ENCODE measurements at places on chromosomes 5 and 9. TPM values are rescaled to one million over a fixed set of nuclear protein-coding genes. Genes with fewer than 3 reads are reported as not detected.

DNA sequence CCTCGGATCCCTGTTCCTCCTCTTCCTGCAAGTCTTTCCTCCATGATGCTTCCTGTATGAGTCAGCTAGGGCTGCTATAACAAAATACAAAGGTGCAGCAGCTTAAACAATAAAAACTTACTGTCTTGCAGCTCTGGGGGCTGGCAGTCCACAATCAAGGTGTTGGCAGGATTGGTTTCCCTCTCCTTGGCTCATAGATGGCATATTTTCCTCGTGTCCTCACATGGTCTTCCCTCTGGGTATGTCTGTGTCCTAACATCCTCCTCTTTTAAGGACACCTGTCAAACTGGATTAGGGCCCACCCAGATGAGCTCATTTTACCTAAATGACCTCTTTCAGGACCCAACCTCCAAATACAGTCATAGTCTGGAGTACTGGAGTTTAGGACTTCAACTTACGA is 117.5 kb downstream of the MED10 start:
- no peak for DNase-seq

GRCh38 chr9:105187781-105188180 is 56.7 kb upstream of the SLC44A1 start:
- no peak for DNase-seq

- DNase-seq: no peak
These were observed 34.0 kb downstream of the DAP start for GRCh38 chr5:10726913-10727517.

GRCh38 chr9:93843396-93843795 is 111.8 kb downstream of the BARX1 start:
- no peak for DNase-seq

- DNase-seq: no peak
These were observed 236.6 kb downstream of the PSAT1 start for GRCh38 chr9:78533500-78533899.

DNA sequence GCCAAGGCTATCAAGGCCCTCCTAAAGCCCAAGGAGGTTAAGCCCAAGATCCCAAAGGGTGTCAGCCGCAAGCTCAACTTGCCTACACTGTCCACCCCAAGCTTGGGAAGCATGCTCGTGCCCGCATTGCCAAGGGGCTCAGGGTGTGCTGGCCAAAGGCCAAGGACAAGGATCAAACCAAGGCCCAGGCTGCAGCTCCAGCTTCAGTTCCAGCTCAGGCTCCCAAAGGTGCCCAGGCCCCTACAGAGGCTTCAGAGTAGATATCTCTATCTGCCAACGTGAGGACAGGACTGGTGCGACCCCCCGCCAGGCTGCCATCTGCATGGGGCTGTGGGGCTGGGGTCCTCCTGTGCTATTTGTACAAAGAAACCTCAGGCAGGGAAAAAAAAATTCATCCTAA is 3.3 kb downstream of the HOMER1 start:
- DNase-seq: no peak

- DNase-seq: no peak
These were observed 3.7 kb downstream of the PITX1 start for GRCh38 chr5:135030123-135030955.

GRCh38 chr5:157559301-157559700 is 16.3 kb downstream of the ADAM19 start:
- no peak for DNase-seq

DNA sequence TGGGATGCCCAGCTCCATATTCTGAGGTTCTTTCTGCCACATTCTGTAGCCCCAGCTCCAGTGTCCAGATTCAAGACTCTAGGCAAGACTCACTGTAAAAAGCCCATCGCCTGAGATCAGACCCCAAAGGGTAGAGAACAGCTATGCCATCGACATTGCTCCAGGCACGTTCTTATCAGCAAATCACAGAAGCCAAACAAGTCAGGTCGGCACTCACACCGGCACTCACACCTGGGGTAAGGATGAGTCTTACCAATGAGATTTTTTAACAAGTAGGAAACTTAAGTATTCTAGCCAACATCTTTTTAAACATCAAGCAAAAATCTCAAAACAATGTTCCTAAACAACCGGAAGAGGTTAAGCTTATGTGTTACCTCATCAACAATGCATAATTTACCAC is 2.4 kb downstream of the CDKN2AIPNL start:
- DNase-seq: peak; percentile 22

- no peak for DNase-seq
These were observed 51.5 kb upstream of the SAP30L start for GRCh38 chr5:154394307-154394706.

DNA sequence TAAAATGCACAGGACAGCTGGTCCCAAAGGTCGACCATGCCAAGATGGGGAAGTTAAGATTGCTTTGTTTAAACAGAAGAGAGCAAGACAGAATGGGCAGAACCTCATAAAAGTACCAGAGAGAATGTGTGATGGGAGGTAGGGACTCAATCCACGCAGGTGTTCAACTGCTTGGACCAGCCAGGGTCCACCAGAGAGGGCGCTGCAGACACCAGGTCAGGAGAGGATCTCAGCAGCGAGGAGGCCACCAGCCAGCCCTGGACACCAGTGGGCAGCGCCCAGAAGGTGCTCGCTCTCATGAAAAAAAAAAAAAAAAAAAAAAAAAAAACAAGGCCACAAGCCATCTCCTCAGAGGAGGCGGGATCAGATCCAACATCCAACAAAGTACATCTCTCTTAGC is 81.8 kb downstream of the SHC3 start:
- no peak for DNase-seq

GRCh38 chr9:109945573-109945972 is 165.6 kb downstream of the PALM2AKAP2 start:
- no peak for DNase-seq

DNA sequence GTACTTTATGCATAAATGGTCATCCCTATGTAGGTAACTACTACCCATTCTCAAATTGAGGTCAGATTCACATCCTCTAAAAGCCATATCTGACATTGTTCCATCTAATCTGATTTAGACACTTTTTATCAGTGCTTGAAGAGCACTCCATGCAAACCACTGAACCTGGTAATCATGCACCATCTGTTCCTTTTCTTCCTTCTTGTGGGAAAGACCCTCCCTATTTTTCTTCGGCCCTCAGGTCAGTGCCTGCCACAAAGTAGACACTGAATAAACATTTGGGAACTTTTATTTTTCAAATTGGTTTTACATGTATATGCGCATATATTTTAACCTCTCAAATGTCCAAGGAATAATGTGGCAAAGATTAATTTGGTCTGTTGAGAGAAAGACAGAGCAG is 26.0 kb upstream of the PDE4D start:
- DNase-seq: no peak

DNA sequence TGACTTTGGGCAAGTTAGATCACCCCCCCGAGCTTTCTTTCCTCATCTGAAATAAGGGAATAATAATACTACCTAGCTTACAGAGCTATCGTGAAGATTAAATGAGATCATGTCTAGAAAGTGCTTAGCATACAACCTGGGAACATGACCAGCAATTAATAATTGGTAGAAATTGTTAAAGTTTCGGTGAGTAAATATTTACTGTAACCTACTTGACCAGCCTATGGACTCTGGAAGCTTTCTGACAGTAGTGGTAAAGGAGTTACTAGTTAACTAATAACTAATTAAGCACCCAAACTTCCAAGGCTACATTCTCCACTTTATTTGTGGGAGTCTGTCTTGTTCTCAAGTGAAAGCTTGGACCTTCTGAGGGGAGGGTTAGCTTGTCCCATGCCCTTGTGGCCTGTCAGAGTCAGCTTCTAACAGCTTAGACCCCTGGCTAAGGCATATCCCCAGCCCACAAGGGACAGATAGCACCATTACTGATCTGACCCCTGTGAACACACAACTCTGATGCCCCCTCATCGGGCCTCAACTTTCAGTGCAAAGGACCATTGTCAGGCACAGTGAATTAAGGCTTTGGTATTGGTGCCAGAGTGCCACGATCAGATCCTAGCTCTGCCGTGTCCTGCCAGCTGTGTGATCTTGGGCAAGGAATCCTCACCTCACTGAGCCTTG is 58.7 kb upstream of the SAP30L start:
- DNase-seq: no peak

- DNase-seq: no peak
These were observed 592.6 kb downstream of the PDE4D start for GRCh38 chr5:59300930-59301329.

- no peak for DNase-seq
These were observed 342.7 kb downstream of the ARHGEF28 start for GRCh38 chr5:73968729-73969128.

DNA sequence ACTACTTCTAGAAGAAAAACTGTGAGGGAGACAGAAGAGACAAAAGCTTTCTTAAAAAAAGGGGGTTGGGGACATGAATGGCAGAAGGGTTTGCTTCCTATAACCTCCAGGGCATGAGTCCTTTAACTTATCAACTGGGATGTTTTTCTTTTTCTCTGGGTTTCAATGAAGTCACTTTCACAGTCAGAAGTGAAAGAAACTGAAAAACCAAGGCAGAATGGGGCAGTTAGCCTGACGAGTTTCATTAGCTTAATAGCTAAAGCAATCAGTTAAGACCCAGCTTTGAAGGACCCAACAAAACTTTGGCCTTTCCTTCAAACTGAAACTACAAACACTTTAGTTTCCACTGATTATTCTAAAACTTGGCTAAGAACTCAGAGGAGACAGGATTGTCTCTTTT is 4.6 kb upstream of the OR13C8 start:
- DNase-seq: no peak

GRCh38 chr5:151053796-151054462 is 26.9 kb downstream of the TNIP1 start:
- DNase-seq: no peak

DNA sequence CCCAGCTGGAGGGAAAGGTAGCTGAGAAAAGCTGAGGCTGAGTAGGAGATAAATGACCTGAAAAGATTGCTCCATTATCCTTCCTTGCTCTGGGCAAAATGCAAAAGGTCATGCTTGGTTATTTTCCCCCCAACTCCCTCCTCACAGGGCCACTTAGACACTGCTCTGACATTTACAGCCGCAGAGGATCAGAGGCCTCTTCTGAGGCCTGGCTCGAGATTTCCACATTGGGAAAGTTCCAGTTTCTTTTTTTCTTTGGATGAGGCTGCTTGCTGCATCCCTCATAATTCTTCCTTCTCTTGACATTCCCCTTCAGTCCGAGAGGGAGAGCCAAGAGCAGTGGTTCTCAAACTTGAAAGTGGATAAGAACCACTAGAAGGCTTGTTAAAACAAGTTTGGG is 60.1 kb upstream of the HSPA9 start:
- DNase-seq: no peak

- no peak for DNase-seq
These were observed 18.8 kb downstream of the ZBTB5 start for GRCh38 chr9:37446401-37446800.

DNA sequence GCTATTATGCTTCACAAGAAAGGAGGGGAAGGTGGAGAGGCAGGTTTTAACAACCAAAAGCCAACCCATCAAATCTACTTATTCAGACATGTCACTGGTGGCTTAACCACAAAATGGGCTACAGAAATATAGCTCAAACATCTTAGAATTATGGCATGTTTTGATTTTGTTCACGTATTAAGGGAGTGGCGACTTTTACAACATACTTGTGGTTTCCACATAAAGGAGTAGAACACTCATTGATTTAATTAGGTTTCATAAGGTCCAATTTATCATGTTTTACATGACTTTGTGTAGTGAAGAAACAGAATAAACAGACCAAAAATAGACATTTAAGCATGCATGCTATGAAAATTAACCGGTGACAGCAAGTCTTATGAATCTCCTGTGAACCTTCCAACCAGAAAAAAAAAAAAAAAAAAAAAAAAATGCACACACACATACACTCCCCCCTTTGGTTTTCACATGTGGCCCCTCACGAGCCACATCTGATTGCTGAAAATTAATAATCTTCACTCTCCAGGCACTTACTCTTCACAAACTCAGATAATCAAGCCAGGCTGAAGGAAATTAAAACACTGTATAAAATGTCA is 5.4 kb downstream of the ZNF608 start:
- DNase-seq: no peak

DNA sequence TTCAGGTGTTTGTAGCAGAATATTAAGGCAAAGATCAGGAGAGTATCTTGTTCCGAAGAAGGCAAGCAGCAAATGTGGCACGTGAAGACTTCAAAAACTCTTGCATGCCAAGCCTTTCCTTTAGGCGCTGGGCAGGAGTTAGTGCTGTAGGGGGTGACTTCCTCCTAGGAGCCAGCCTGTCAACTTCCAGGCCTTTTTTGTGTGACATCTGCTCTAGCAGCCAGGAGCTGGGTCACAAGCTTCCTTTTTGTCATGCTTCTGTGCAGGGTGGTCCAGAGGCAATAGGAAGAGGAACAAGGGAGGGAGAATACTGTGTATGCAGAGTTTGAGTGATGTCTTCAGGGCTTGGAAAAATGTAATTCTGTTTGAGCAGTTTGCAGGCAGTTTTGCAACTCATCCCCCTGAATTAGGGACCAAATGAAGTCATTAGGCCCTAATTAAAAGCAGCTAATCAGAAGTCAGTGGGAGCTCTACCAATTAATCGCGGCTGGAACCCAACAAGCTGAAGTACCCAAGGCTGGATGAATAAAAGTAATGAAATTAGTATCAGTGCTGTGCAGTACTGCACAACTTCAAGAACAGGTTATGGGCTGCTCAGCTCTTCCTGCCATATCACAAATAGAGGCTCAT is 53.5 kb downstream of the TLR4 start:
- DNase-seq: no peak

GRCh38 chr5:109705596-109705995 is 15.9 kb downstream of the MAN2A1 start:
- no peak for DNase-seq

- no peak for DNase-seq
These were observed 9.0 kb upstream of the RAD23B start for GRCh38 chr9:107274096-107274495.

- DNase-seq: no peak
These were observed 24.6 kb downstream of the PIK3R1 start for GRCh38 chr5:68240202-68240601.

DNA sequence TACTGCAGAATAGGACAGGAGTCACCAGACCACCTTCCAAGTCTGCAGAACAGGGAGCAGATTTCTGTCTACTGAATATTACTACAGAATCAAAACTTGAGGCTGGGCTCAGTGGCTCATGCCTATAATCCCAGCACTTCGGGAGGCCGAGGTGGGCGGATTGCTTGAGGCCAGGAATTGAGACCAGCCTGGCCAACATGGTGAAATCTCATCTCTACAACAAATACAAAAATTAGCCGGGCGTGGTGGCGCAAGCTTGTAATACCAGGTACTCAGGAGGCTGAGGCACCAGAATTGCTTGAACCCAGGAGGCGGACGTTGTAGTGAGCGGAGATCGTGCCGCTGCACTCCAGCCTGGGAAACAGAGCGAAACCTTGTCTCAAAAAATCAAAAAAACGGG is 710.8 kb upstream of the WWC1 start:
- DNase-seq: no peak

SPINK14 gene
- not detected for total RNA-seq

GNA14 gene
- total RNA-seq: 1.4 TPM

GRM6 gene
- total RNA-seq: not detected

PDE8B gene
- total RNA-seq: 16.7 TPM

CCDC69 gene
- 11.2 TPM for total RNA-seq

C9orf57 gene
- not detected for total RNA-seq

PHF24 gene
- total RNA-seq: 0.88 TPM

TPM2 gene
- total RNA-seq: 241 TPM

GABRA6 gene
- total RNA-seq: not detected

IQGAP2 gene
- 24.7 TPM for total RNA-seq

OTULINL gene
- total RNA-seq: 11.4 TPM

SPINK6 gene
- total RNA-seq: not detected

MARCHF3 gene
- total RNA-seq: 4.9 TPM

BAAT gene
- total RNA-seq: 0.53 TPM

LRRC70 gene
- 1.1 TPM for total RNA-seq

OR1J4 gene
- total RNA-seq: not detected

IDNK gene
- 4.4 TPM for total RNA-seq

C9orf152 gene
- total RNA-seq: 0.48 TPM

CTSL gene
- total RNA-seq: 85.7 TPM

KCNV2 gene
- total RNA-seq: not detected

All from type B pancreatic cell (in vitro differentiated cells).